ENCODE measurements at places on chromosomes 5 and 9. TPM values are rescaled to one million over a fixed set of nuclear protein-coding genes. Genes with fewer than 3 reads are reported as not detected.

- DNase-seq: no peak
Observed at GRCh38 chr5:141826674-141827073, 51.5 kb downstream of the PCDH1 start.

GRCh38 chr9:34796924-34797323 lies 87.0 kb upstream of the CCL21 start:
- no peak for DNase-seq

DNA sequence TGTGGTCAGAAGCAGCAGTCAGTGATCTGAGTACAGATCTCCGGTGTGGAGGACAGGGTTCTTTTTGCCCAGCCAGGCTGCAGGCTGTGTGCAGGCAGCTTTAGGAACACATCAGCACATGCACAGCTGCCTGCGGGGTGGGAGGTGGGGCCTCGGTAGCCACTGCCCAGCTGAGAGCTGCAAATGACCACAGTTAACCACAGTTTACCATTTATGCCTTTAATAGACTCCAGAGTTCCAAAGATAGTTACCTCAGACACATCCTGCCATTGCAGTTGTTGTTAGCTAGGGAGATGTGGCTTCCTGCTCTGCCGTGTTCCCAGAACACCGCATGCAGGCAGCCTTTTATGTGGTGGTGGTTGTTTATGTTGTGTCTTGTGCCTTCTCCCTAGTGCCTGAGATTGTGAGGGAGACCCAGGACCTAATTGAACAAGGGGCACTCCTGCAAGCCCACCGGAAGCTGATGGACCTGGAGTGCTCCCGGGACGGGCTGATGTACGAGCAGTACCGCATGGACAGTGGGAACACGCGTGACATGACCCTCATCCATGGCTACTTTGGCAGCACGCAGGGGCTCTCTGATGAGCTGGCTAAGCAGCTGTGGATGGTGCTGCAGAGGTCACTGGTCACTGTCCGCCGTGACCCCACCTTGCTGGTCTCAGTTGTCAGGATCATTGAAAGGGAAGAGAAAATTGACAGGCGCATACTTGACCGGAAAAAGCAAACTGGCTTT lies 10.2 kb downstream of the EXOC3 start:
- DNase-seq: no peak

- DNase-seq: no peak
Observed at GRCh38 chr9:77236693-77237092, 59.4 kb downstream of the VPS13A start.

GRCh38 chr5:111063709-111064322 lies 7.7 kb upstream of the TSLP start:
- DNase-seq: no peak

GRCh38 chr5:9099689-9100088 lies 446.2 kb downstream of the SEMA5A start:
- no peak for DNase-seq

GRCh38 chr5:108345541-108346171 lies 36.2 kb downstream of the FBXL17 start:
- no peak for DNase-seq

- no peak for DNase-seq
Observed at GRCh38 chr5:120361941-120362340, 102.2 kb upstream of the PRR16 start.

- peak; percentile 18 for DNase-seq
Observed at GRCh38 chr9:114006155-114006550, 71.9 kb downstream of the AMBP start.

GRCh38 chr9:82513242-82513751 lies 524.7 kb downstream of the SPATA31D1 start:
- DNase-seq: no peak

DNA sequence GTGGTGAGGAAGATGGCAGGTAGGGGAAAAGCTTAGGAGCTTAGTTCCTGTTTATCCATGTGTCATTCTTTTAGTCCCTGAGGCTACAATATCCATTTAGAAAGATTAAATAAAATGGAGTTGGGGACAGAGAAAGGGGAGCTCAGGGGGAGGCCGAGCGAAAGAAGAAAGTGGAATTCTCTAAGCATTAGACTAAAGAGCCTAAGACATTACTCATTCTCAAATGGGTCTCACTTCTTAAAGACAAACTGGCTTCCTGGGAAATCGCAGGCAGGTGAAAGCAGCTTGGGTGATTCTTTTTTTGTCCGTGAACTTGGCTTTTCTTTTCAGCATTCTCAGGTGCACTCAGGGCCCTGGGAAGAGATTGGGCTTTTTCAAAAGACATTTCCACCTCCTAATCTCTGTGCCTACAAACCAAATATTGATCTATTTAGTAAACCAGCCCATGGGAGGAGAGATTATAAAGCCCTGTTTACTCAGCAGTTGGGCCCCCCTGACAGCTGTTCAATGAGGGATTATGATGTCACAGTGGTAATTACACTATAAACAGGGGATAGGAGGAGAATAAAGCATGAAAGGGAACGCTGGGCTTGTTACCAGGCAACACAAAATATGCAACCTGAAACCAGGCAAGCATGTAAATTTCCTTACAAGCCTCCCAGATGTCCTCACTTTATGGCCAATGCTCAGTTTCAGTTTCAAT lies 584.0 kb downstream of the ACTL7B start:
- DNase-seq: no peak

DNA sequence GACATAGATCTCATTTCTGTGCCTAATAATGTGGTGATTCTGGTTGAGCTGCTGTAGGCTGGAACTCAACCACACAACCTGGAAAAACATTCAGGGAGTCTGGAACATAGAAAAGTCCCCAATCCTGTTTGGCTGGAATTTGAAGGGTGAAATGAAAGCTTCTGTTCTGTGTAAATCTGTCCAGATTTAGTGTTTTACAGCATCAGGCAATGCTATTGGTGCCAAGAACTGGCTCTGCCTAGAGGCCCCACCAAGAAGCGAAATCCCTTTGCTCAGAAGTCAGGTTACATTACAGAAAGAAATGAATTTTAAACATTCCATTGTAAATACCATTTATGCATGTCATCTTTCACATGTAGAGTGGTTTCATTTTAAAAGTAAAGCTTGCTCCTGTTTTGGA lies 56.3 kb downstream of the TMEM174 start:
- DNase-seq: no peak

- no peak for DNase-seq
Observed at GRCh38 chr9:84000186-84000585, 19.6 kb downstream of the RMI1 start.

GRCh38 chr5:141512390-141512910 lies 23.6 kb downstream of the PCDHGC5 start:
- peak; percentile 90 for DNase-seq

DNA sequence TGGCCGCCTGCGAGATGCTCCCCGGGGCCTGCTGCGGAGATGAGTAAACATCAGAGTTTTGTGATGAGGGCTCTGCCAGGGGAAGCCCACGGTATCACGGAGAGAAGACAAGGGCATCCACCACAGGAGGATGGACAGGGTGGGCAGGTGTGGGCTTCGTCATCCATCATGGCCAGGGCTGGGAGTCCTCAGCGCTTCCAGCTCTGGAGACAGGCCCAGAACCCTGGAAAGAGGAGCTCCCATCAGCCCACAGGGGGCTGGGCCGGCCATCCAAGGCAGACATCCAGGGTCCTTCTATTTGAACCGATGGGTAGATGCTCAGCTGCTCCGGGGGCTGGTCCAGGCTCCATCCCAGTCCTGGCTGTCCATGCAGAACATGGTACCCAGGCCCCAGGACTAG lies 22.1 kb upstream of the FCN1 start:
- no peak for DNase-seq

DNA sequence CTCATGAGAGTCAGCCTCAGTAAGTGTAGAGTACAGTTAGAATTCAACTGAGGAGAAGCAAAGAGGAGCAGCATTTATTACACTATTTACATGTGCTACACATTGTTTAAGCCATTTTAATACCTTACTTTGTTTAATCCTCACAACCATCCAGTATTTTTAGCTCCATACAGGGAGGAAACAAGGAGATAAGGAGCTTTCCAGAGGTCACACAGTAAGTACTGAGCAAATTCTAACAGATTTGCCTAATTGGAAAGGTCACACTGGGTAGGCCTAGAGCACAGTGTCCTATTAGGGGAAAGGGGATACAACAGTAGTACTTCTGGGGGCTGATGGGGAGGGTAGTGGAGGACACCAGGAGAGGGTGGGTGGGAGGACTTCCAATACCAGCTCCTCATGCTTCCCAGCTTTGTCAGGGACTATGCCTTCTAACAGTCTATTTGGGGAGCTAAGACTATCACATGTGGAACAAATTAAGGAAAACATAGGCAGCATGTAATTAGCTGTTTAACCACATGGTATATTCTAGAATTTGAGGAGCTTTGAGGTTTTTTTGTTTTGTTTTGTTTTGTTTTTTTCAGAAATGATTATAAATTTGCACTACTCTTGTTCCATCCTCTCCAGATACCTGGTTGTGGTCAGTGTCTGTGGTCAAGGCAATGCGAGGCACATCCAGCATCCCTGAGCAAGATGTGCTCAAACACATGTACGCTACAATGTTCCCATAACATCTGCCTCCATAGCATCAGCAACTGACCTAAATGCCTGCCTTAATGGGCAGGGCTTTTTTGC lies 96.0 kb upstream of the SLC12A2 start:
- DNase-seq: no peak

- peak; percentile 79 for DNase-seq
Observed at GRCh38 chr5:671459-672328, 21.5 kb downstream of the TPPP start.

- DNase-seq: no peak
Observed at GRCh38 chr9:89379508-89380115, 61.3 kb downstream of the SECISBP2 start.

DNA sequence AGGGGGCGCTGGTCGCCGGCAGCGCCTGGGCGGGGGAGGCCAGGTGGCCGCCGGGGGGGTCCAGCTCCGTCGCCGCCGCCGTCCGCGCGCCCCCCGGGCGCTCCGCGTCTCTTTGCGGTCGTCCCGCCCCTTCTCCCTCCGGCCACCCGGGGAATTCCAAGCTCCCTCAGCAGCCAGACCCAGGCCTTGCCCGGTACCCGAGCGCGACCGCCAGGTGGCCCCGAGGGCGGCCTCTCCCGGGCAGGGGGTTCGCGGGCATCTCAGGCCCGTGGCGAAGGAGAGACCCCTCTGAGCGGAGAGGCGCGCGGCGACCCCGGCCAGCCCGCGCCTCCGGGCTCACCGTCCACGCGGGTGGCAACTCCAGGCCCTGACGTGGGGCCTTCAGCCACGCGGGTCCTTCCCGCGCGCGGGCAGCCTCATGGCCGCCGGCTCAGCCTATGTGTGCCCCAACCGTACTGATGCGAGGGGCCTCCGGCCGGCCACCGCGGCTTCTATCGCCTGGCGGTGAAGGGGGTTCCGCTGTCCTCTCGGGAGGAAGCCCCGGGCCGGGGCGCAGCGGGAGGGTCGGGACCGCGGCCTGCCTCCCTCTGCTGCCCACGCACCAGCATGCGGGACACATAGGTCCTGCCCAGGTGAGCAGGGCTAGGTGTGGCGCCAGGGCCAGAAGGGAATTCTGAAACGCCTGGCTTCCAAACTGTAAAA lies 529 bp upstream of the NRARP start:
- no peak for DNase-seq

DNA sequence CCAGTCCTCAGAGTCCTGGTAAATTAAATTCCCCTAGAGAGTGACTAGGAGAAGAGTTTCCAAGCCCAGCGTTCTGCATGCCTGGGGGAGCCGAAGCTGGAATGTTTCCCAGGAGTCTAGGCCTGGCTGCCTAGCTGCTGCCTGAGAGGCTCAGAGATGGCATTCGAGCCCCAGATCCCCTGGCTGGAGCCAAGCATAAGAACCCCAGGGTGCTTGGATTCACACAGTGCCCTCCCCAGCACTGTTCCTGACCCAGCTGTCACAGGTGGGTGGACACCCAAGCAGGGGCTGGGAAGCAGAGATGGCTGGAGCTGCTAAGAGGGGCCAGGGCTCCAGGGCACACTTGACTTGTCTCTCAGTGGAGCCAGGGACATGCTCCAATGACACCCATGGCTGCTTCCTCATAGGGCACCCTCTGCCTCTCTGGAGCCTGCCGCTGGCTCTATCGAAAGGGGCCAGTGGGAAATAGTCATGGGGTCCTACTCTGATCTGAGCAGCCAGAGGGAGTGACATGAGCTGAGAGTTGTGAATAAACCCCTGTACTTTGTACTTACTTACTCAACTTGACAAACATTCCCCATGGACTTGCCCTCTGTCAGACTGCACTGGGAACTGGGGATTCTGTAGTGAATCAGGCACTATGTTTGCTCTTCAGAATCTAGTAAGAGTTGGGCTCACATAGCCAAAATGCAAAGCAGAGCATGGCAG lies 62.6 kb upstream of the XPA start:
- peak; percentile 28 for DNase-seq

DNA sequence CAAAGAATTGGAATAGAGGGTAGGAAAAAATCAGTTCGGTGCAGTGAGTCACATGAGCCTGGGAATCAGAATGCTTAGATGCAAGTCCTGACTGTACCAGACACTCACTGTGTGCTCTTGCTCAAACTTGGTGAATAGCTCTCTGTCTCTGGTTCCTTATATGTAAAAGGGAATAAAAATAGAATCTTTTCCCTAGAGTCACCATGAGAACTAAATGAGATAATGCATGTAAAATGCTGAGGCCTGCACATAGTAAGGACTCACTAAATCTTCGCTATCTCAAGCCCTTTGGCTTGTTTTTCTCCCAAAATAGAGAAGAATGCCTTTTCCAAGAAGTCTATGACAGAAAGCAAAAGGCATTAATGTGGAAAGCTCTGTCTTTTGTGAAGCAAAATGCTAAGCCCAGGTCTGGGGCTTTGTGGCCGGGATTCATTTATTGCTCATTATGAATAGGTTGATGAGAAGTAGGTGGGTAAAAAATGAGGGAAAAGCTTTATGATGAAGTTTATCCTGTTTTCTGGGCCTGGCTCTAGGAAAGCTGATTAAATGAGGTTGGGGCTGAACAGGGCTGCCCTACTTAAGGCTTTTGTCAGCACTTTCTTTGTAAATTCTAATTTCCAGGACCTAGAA lies 483.3 kb downstream of the DMAC1 start:
- no peak for DNase-seq

DNA sequence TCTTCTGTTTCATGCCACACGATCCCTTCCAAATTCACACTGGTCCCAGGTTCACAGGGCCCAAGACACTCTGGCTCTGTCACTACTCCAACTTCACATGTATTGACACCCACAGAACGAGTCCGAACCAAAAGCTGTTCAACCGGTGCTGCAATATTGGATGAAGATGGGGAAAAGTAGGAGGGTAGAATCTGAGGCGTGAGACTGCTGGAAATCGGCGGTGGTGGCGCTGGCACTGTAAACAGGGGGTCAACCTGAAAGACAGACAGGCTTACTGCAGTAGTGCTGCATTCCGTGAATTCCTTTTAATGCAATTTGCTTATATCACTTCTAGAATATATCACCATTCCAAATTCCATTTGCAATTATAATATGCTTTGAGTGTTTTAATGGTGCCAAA lies 45.4 kb downstream of the ZNF608 start:
- DNase-seq: no peak

The PCDHGA3 gene
- 2.9 TPM for total RNA-seq

The ESM1 gene
- not detected for total RNA-seq

The FLT4 gene
- 12.1 TPM for total RNA-seq

The CKMT2 gene
- 6.6 TPM for total RNA-seq

The SIGMAR1 gene
- total RNA-seq: 56.8 TPM

The RAB3C gene
- 5.8 TPM for total RNA-seq

The HRH2 gene
- total RNA-seq: 5.7 TPM

The LCN10 gene
- total RNA-seq: 40.6 TPM

The MEIKIN gene
- not detected for total RNA-seq
